ENCODE measurements at places on chromosomes 6 and 20.

- DNase-seq: no peak
These were observed 74.0 kb downstream of the HAO1 start for GRCh38 chr20:7866285-7866684.

GRCh38 chr6:5167501-5167900 is 82.4 kb downstream of the PPP1R3G start:
- no peak for DNase-seq

GRCh38 chr6:166293731-166294584 is 14.2 kb downstream of the PRR18 start:
- DNase-seq: no peak

DNA sequence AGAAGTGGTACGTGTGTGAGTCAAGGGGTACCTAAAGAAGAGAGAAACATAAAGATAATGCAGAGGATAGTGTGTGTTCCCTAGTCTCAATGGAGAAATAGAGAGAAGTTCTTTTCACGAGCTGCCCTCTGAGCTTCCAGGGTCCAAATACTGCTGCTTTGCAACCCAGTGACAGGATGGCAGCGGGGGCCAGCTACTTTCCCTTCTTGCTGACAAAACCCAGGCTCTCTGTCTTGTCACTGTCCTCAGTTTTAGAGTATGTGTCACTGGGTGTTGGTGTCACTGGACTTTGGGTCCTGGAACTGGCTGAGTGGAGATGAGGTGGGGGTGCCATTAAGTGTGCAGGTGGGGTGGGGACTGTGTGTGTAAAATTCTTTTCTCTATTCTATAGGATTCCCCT is 265.6 kb downstream of the CDC5L start:
- DNase-seq: no peak

GRCh38 chr20:51204794-51205193 is 181.9 kb upstream of the KCNG1 start:
- DNase-seq: no peak

- no peak for DNase-seq
These were observed 962.1 kb downstream of the GRIK2 start for GRCh38 chr6:102355578-102355977.

- DNase-seq: no peak
These were observed 1.4 kb downstream of the IL22RA2 start for GRCh38 chr6:137171824-137172733.

- no peak for DNase-seq
These were observed 105.8 kb downstream of the SLC35B3 start for GRCh38 chr6:8329562-8329961.

DNA sequence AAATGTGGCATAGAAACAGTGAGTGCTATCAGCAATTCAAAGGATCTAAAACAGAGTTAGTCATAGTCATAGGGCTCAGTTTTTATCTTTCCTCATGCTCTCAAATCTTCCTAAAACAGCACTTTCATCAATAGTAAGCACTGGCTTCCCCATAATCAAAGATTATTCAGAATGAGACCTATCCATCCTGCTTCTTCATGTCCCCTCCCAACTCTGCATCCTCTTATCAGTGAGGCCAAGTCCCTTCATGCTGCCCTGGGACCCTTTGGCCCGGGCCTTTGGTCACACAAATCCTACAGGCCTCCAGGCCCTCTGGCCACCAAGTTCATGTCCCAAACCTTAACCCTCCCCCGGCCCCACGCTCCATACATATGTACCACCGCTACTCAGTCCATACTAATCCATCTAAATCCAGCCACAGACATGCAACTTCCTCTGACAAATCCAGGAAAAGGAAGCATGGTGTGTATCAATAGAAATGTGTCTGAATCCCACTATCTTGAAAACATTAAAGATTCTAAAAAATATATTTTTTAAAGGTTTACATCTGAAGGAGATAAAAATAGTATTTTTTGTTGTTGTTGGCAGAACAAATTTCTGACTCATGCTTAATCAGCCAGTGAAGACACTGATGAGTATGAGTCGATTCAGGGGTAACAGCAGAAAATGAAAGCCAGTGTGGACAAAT is 143.5 kb downstream of the PDE7B start:
- no peak for DNase-seq

GRCh38 chr6:136643850-136644596 is 93.8 kb upstream of the MAP7 start:
- peak; percentile 53 for DNase-seq

DNA sequence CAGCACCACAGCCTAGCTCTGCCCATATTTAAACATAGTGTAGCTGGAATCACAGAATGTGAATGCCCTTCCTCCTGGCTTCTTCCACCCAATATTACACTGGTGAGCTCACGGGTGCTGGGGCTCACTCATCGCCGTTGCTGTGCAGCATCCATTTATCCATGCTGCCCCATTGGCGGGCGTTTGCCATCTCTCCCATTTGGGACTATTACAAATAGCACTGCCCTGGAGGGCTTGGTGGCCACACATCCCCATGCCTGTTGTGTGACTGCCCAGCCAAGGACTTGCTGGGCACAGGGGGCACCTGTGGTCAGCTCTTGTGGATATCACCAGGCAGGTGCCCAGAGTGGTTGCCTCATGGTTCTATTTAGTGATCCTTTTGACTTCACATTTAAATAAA is 54.5 kb upstream of the ENTPD6 start:
- no peak for DNase-seq

GRCh38 chr6:93447874-93448273 is 28.5 kb upstream of the EPHA7 start:
- DNase-seq: no peak

DNA sequence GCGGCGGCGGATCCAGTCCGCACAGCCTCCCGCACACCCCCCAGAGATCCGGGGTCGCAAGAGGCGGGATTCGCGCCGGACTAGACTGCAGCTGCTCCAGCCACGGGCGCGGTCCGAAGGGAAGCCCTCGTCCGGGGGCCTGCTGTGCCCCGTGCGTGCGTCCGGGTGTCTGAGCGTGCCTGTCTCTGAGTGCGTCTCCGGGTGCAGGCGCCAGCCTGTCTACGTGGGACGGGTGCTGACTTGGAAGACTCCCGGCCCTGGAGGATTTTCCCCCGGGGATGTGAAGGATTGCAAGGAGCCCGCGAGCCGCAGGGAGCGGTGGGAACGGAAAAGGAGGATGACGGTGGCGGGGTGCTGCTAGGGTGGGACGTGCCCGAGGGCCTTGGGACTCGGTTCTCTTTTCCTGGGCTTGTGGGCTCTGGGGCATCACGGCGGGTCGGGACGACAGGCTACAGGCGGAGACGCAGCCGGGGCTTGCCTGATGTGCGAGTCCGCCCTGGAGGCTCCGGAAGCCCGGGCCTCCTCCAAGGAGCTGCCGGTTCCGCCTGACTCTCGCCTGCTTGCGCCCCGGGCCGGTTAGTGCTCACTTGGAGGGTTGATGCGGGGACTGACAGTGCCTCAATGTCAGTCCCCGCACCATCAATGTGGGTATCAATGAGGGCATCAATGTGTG is 5.7 kb downstream of the MAFB start:
- DNase-seq: no peak

DNA sequence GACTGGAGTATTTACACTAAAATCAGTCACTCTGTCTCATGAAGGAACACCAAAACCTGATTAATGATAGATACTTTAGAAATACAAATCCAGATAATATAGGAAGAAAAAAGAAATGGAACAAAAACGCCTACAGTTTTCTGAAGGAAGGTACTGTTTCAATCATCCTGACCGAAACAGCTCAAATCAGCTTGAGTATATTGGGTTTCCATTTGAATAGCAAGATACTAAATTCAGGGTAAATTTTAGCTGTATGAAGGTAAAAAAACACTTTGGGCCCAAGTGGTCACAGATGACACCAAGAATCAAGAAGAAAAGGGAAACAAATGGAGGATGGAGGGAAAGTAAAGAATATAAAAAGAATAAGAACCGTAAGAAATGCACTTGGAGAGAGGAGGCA is 6.9 kb downstream of the ZSCAN23 start:
- no peak for DNase-seq

DNA sequence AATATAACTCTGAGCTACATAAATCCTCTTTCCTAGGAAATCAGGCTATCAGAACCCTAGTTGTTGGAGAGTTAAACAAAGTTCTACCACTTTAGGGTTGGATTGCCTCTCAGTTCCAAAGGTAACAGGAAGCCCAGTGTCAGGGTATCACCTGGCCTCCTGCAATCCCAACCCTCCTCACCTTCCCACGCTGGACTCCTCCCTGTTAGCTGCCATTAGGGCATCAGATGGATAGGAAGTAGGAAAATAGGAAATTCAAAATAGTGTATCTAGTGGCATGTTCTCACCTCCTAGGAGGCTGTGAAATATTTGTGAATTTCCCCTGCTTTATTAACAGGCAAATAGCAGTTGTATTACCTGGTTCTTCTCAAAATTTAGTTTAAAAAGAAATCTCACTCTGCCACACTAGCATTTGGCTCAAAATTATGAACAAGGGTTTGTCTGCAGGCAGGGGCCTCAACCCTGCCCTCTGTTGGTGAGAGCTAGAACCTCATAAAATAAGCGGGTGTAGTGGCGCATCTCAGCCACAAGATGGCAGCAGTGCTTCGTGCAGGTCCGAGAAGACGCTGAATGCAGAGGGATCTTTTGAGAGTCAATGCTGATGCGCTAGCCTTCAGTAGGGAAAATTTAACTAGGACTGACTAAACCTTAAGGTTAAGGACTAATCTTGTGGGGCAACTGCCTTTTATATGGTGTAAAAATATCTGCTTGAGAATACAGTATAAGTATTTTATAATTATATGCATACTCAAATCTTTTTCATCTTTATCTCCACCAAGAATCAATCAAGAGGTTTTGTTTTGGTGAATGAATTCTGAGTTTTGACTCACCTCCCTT is 209.8 kb upstream of the KCNQ5 start:
- peak; percentile 41 for DNase-seq

GRCh38 chr20:47273591-47274235 is 82.8 kb downstream of the ZMYND8 start:
- no peak for DNase-seq

GRCh38 chr20:48460681-48461080 is 367.1 kb downstream of the PREX1 start:
- DNase-seq: no peak

DNA sequence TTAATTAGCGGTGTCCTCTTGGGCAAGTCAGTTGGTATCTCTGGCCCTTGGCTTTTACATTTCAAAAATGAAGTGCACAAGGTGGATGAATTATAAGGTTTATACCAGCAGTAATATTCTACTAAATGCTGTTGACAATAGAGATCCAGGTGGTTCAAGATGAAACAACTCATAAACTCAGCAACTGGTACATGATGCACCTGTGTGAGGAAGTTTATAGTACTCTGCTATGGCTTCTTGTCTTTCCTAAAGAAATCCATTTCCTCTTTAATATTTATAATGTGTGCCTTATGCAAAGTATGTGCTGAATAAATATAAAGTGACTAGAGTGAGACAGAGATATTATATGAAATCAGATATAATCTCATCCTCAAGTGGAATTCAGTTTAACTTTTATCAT is 48.5 kb downstream of the ADGRG6 start:
- no peak for DNase-seq

GRCh38 chr20:15799871-15800270 is 773.4 kb downstream of the KIF16B start:
- DNase-seq: no peak

- DNase-seq: no peak
These were observed 11.2 kb downstream of the HLA-DQB1 start for GRCh38 chr6:32655203-32655710.

DNA sequence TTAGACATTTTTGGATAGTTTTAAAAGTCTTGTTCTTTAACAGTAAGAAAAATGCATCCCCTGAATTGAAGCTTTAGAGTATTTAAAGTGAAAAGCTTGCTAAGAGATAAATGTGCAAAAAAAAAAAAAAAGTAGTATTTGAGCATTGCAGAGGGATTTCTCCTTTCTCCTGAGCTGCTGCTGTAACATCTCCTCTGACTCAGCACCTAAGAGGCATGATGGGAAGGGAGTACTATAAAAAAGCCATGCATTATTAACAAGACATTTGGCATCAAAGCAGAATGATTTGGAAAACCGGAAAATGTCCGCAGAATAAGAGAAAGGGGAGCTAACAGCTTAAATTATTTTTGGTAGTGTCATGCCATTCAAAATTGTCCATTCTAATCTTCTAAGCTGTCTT is 27.9 kb downstream of the B4GALT5 start:
- DNase-seq: no peak

- DNase-seq: no peak
These were observed 21.7 kb upstream of the FYN start for GRCh38 chr6:111894951-111895350.

GRCh38 chr6:106916891-106917290 is 57.6 kb downstream of the CD24 start:
- no peak for DNase-seq

GRCh38 chr6:109323241-109323640 is 59.0 kb downstream of the CD164 start:
- DNase-seq: no peak

DNA sequence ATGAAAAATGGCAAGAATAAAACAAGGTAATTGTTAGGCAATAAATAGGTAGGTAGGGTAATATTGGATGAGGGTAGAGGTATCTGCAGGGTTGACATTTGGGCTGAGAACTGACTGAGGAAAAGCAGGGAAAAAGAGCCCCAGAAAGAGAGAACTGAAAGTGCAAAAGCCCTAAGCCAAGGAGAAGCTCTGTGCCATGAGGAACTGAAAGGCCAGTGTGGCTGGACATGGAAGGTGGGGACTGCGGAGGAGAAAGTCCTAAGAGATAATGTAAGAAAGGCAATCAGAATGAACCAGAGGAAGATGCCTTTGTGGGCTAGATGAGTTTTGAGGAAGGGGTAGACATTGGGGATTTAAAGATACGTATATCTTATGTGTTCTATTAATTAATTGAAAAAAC is 9.9 kb upstream of the HIVEP2 start:
- no peak for DNase-seq

DNA sequence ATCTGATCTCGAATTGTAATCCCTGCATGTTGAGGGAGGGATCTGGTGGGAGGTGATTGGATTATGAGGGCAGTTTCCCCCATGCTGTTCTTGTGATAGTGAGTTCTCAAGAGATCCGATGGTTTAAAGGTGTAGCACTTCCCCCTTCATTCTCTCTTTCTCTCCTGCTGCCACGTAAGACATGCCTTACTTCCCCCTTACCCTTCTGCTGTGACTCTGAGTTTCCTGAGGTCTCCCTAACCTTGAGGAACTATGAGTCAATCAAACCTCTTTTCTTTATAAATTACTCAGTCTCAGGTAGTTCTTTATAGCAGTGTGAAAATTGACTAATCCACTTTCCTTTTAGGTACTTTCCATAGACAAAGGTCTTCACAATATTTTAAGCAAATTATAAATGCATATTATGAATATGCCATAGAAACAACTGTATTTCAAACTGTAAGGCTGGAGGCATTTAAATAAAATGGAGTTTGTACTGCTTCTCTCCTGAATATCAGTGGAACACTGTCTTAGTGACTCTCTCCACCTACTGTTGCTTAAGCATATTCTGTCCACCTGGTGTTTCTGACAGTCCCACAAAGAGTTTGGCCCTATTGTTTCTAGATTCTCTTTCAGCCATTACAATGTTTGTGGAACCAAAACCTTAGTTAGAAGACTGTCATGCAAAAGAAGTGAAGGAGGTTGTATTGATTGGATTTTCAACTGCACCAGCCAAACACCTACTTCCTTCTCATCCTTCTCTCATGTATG is 24.3 kb upstream of the IL17A start:
- no peak for DNase-seq

GRCh38 chr6:169577236-169577635 is 124.6 kb downstream of the WDR27 start:
- no peak for DNase-seq
